ENCODE measurements at places on chromosomes 6 and 20. TPM values are rescaled to one million over a fixed set of nuclear protein-coding genes. Genes with fewer than 3 reads are reported as not detected.

DNA sequence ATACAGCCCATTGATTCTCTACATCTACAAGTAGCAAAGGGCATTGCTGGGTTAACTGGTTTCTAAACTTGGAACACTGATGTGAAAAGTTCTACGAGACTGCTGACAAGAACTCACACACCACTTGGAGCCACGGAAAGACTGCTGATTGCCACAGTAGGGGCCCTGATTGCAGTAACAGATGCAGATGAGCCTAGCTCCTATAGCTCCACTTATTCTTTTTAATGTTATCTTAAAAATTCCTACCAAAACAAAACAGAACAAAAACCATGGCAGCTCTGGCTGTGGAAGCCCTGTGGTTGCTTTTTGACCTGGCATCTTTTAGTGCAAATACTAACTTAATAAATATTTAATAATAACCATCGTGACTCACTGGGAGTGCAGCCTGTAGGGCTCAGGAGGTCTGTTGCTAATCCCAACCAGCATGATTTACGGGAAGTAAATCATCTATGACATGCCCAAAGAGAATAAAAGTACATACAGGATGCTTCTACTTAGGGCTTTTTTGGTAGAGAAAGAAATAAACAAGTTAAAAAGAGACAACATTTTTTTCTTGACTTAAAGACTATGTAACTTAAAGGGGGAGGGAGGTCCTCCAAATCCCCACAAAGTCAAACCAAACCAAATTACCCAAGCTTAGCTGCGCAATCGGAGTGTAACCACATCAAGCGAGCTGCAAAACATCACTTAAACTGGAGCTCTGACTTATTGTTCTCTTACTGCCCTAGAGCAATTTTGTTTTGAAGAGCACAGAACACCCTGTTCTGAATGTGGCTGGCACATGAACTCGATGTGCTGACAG lies 87.2 kb downstream of the FKBP5 start:
- DNase-seq = no peak

GRCh38 chr6:11413117-11413687 lies 124.3 kb upstream of the TMEM170B start:
- DNase-seq = no peak

GRCh38 chr6:17846762-17847161 lies 140.0 kb upstream of the NUP153 start:
- no peak for DNase-seq

- DNase-seq = no peak
Measured at GRCh38 chr20:8787090-8787489, 281.8 kb upstream of the PLCB4 start.

- no peak for DNase-seq
Measured at GRCh38 chr6:163404825-163405265, 9.7 kb upstream of the QKI start.

DNA sequence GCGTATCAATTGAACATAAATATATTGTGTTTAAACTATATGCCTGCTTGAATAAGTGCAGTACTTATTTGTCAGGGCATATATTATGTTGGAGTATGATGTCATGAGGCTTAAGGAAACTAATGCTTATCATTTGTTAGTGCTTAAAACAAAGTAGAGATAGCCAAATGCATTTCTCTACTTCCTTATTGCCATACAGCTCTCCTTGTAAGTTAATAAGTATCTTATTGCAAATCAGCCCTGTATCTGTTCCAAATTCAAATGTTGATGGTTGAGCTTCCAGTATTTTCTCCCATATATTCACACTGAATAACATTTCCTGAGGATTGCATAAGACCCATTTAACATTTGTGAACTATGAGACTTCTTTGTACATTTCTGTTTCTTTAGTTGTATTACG lies 57.8 kb downstream of the CARMIL1 start:
- DNase-seq = no peak

- no peak for DNase-seq
Measured at GRCh38 chr6:46756469-46757213, 9.9 kb downstream of the ANKRD66 start.

DNA sequence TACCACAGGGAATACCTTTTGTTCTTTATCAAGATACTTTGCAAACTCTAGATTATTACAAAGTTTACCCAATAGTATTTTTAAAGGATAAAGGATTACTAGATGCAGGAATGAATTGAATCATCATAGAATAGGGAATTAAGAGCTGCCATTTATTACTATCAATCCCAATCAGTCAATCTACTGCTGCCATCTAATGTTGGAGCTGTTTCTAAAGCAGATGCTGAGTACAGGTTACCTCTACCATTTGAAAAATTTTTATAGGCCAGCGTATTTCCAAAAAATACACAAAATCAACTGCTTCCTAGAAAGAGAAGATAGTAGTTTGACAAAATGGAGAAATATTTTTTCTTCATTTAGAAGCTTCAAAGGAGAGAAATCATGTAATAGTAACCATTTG lies 520.4 kb downstream of the ADGRB3 start:
- no peak for DNase-seq

DNA sequence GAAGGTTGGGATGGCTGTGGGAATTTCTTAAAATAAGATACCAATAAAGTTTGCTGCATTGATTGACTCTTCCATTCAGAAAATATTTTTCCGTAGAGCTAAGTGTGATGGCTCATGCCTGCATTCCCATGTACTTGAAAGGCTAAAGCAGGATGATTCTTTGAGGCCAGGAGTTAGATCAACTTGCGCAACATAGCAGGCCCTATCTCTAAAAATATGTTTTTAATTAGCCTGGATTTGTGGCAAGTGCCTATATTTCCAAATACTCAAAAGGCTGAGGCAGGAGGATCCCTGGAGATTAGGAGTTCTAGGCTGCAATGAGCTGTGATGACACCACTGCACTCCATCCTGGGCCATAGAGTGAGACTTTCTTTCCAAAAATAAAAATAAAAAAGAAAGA lies 431.2 kb upstream of the PTCHD4 start:
- DNase-seq = no peak

DNA sequence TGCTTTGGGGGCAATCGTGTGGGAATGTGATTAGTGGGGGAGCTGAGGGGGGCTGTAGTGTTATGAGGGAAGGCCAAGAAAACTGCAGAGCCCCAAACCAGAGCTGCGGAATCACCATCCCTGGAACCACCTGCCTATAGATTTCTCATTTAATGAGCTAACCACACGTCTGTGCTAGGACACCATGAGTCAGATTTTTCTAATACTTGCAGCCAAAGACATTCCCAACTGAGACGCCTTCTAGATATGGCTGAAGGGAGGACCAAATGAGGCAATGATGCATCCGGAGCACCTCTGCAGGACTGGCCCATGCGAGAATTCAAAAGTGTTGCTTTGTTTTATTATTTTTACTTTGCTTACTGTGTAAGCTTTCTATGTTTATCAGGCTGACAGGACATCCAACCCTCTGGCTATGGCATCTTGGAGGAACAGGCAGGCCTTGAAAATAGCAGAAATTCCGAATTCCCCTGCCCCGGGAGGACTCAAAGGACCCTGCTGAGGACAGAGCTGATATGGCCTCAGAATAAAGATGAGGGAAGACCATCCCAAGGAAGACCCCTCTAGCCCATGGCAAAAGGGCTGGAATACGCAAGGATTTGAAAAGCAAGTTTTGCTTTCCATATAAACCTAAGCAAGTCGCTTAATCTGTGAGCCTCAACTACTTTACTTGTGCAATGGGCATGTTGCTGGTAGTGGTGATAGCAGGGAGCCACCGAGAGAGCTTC lies 3.1 kb upstream of the PTGIS start:
- no peak for DNase-seq

DNA sequence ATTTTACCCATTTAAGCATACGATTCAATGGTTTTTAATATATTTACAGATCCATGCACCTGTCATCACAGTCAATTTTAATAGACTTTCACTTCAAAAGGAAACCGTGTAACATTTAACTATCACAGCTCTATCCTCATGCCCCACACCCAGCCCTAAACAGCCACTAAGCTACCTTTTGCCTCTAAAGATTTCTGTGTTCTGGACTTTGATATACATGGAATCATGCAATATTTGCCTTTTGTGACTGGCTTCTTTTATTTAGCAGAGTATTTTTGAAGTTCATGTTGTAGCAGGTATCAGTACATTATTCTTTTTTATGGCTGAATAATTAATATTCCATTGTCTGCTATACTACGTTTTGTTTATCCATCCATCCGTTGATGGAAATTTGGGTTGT lies 50.3 kb upstream of the STX16 start:
- DNase-seq = no peak

The HLA-DOB gene
- total RNA-seq = not detected

GRCh38 chr6:15642276-15642675 lies 20.6 kb downstream of the DTNBP1 start:
- no peak for DNase-seq

The CCND3 gene
- 27.1 TPM for total RNA-seq

The PHACTR1 gene
- total RNA-seq = 50.7 TPM

Measured in glutamatergic neuron (in vitro differentiated cells).